ENCODE measurements at places on chromosomes 3 and 15.

DNA sequence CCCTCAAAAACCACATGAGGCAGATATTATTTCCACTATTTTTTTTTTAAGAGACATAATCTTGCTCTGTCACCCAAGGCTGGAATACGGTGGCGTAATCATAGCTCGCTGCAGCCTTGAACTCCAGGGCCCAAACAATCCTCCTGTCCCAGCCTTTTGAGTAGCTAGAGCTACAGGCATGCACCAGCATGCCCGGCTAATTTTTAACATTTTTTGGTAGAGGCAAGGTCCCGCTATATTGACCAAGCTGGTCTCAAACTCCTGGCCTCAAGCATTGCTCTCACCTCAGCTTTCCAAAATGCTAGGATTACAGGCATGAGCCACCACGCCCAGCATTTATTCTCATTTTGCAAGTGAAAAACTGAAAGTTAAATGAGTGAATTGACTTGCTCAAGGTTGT is 50.8 kb upstream of the PIAS1 start:
- DNase-seq: no peak

DNA sequence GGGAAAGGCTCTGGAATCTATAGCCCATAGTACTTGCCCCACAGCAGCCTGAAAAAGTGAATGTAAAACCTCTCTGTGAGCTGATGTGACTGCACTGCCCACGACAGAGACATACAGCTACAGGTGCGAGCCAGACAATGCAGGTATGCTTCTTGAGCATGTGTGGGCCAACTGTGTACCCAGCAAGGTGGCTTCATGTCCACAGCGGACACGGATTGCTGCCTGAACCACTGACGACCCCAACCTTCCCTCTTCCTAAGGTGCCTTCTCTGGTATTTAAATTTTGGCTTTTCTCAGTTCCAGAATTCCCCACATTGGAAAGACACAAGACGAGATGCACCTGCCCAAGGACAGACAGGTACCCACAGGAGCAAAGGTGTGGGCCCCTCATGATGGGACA is 65.8 kb downstream of the SCN5A start:
- DNase-seq: peak; percentile 16

GRCh38 chr15:75371486-75371885 is 3.1 kb upstream of the MAN2C1 start:
- no peak for DNase-seq

DNA sequence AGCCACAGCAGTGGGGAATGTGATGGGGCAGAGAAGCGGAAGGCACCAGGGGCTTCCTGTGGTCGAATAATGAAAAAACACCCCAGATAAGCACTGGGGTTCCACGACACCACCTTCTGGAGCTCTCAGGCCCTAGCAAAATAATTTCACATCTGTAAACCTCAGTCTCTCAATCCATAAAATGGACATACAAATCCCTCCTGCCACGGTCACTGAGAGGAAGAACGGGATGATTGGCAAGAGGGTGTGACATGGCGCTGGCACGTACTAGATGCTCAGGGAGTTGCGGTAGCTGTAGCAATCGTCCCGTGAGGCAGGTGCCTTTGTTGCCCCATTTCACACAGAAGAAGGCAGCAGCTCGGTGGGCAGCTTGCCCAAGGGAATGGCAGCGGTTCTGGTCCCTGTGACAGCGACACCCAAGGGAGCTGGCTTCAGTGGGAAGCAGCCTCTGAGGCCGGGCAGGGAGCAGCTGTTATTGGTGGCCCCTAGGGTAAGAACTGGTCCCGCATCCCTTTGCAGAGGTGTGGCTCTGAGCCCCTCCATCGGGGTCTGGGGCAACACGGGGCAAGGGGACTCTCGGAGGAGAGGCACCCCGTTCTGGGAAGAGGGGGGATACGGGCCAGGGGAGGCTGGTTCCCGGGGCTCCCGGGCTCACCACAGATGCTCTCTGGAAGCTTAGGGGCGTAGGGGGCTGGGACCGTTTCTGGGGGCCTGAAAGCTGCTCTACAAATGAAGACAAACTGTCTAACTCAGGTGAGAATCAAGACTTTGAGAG is 114.0 kb upstream of the ALDH1A3 start:
- peak; percentile 31 for DNase-seq

- DNase-seq: no peak
Measured at GRCh38 chr15:63052961-63053698, 10.6 kb downstream of the TPM1 start.

- DNase-seq: no peak
Measured at GRCh38 chr15:85782064-85782463, 12.7 kb downstream of the KLHL25 start.

- no peak for DNase-seq
Measured at GRCh38 chr3:51978143-51978502, 3.3 kb downstream of the ABHD14A start.

GRCh38 chr3:126147147-126147931 is 33.0 kb downstream of the ALDH1L1 start:
- no peak for DNase-seq

- DNase-seq: no peak
Measured at GRCh38 chr15:99109555-99110021, 4.7 kb downstream of the SYNM start.

DNA sequence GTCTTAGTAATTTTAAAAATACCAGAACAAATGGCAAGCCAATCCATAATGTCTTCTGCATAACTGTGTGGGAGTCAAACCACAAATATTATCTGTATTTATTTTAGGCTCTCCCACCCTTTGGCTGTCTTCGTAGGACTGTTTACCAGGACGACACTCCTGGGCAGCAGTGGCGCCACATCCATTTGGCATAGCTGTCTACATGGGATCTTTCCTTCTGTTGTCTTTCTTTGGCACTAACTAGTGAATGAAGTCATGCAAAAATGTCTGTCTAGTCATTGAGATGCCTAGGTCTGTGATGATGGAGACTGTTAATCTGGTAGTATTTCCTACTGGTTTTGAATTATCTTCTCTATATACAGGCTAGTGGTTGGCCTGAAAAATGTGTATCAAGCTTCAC is 54.0 kb upstream of the CHMP2B start:
- DNase-seq: no peak

- no peak for DNase-seq
Measured at GRCh38 chr15:51180011-51180410, 85.3 kb upstream of the TNFAIP8L3 start.

GRCh38 chr3:11555211-11555782 is 88.4 kb downstream of the VGLL4 start:
- DNase-seq: no peak

DNA sequence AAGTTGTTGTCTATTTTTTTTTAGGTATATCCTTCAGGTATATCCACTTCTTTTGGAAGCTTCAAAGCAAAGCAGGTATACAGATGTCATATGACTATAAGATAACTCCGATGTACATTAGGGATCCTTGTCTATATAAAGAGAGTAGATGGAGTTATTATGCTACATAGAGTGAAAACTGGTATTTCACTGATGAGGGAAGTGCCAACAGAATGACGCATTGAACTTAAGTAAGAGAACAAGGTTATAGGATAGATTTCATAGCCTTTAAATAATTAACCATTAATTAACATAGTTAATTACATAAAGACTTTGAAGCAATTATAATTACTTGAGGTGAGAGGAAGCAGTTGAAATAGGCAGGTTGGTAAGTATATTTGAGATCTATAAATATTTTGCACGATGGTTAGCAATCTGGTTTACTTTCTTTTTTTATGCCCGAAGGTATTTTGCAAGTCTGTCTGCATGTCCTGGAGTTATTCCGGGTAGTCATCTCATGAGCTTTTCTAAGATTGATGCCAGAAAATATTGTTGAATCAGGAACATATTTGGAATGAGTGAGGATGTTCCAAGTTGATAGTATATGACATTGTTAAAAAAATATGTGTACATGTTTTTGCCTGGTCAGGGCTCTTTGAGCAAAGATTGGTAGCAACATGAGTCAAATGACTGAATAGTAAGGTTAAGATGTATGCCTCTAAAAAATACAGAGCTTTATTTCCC is 299.5 kb upstream of the KCNMB2 start:
- no peak for DNase-seq

DNA sequence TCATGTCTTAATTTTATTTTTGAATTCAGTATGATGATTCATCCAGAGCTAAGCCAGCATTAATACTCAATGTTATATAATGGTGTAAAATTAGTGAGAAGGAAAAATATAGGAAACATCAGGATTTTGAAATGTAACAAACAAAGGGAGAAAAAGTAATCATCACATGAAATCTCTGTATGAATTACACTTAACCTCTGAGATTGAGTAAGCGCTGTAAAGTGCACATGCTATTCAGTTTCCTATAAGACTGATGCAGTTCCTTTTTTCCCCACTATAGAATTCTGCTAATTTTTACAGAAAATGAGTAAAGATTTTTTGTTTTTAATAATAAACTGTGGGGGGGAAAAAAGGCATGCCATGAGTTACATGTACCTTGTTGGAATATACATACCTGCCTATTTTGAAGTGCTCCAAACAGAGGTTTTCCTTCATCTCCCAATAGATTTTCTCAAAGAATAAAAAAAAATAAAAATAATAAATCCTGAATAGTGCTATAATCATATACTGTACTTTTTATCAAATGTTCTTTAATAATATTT is 64.0 kb upstream of the TTBK2 start:
- DNase-seq: no peak

GRCh38 chr3:170689296-170689829 is 103.5 kb upstream of the SLC7A14 start:
- DNase-seq: no peak

DNA sequence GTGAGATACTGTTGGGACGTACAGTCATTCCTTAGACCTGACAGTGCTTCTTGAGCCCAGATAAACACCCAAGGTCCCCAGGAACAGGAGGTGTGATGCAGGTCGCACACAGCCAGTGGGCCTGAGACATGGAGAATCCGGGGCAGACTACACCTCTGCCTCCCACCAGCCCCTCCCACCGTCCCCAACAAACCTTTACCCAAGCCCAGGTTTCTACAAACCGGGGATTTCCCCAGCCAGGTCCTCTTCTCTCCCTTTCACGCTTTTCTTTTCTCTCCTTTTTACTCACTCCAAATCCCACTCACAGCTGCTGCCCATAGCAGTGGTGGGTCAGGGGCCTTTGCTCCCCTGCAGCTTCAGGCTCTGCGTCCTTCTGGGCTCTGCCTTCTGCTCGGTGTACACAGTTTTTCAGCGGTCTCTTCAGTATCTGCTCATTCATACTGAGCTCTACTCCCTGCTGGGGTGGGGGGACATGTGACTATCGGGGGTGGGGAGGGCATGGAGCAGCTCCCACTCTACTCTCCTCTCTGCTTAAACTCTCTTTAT is 4.8 kb upstream of the PCSK6 start:
- DNase-seq: no peak

DNA sequence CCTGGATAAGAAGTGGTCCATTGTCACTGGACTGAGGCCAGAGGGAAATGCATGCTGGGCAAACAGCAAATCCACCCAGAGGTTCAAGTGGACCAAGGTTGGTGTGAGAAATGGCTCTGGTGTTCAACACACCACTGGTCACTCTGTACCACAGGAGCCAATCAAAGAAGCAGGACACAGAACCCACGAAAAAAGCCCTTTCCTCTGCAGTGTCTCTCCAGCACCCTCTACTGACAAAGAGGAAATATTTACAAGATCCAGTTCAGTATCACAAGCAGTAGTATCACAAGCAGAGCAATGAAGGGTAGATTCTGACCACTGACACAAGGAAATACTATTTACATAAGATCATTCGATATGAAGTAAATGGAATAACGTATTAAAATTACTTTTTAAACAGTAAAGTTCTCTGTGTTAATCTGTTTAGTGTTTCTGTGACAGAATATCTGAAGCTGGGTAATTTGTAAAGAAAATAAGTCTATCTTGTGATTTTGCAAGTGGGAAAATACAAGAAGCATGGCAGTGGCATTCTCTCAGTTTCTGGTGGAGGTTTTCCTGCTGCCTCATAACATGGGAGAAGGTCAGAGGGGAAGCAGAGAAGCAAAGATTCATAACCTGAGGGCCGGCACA is 390.7 kb downstream of the EFHB start:
- DNase-seq: no peak

DNA sequence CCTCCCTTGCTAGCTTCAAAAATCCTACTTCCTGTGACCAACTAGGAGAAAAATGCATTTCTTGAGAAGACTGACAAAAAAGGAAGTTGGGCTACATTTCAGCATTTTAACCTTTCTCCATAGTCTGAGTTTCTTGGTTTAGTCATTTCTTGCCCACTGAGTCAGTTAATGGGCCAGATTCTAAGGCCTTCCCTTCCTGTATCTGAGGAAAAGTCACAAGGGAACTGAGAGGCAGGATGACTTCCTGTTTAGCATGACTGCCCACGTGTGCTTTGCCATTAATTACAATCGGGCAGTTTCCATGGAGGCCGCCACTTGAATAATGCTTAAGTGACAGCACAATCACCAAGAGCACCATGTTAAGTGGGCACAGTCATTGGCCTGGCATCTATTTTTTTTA is 794.4 kb upstream of the LMCD1 start:
- DNase-seq: no peak

GRCh38 chr15:32651229-32651837 is 9.8 kb downstream of the SCG5 start:
- peak; percentile 47 for DNase-seq

- no peak for DNase-seq
Measured at GRCh38 chr3:146374146-146374545, 95.2 kb downstream of the PLSCR2 start.

DNA sequence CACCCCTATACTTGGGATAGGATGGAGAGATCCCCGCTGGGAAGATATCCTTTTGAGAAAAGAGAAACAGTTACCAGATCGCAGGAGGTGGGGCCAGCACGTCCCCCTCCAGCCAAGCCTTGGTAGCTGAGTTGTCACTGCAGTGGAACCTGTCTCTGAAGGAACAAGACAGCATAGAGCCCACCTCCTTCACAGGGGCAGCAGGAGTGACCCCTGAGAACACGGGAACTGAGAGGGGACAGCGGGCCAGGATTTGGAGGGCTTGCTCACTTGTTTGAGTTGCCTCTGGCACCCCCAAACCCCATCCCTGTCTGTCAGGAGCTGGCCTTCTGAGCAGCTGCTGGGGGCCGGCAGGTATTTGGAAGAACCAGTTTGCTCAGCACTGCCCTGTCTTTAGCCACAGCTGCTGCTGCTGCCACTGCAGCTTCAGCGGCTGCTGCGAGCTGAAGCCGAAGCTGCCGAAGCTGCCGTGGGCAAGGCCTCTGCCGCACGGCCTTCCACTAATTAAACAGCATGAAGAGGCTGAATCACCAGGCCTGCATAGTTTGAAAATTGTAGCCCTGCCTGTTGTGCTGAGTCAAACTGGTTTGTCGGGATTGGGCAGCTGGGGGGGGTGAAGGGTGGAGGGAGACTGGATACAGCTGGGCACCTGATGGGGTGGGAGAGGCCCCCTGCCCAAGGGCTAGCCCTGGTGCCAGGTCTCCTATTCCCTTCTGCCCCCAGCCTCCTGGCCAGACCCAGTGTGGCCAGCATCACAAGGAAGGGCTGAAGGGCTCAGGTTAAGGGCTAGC is 4.0 kb downstream of the EPHB3 start:
- DNase-seq: no peak

DNA sequence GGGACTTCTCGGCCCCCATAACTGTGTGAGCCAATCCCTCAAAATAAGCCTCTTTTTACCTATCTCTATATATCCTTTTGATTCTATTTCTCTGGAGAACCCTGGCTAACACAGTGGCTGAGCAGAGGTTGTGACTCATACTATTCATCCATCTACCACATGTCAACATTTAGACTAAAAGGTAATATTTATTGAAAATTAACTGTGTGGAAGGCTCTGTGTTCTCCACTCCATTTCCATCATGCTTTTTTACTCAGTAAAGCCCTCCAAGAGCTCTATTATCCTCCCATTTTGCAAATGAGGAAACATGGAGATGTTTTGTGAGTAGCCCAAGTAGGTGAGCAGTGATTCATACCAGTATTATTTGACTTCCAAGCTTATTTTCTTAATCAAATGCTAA is 217.9 kb upstream of the DCBLD2 start:
- no peak for DNase-seq

GRCh38 chr15:29018120-29018805 is 132.5 kb downstream of the APBA2 start:
- DNase-seq: no peak

GRCh38 chr3:41991437-41991836 is 29.5 kb upstream of the ULK4 start:
- DNase-seq: no peak

Measured in liver (tissue), 10 donors.